Right ventricle myocardium inferior (tissue), 1 donor: ENCODE measurements at places on chromosomes 1 and 21.

DNA sequence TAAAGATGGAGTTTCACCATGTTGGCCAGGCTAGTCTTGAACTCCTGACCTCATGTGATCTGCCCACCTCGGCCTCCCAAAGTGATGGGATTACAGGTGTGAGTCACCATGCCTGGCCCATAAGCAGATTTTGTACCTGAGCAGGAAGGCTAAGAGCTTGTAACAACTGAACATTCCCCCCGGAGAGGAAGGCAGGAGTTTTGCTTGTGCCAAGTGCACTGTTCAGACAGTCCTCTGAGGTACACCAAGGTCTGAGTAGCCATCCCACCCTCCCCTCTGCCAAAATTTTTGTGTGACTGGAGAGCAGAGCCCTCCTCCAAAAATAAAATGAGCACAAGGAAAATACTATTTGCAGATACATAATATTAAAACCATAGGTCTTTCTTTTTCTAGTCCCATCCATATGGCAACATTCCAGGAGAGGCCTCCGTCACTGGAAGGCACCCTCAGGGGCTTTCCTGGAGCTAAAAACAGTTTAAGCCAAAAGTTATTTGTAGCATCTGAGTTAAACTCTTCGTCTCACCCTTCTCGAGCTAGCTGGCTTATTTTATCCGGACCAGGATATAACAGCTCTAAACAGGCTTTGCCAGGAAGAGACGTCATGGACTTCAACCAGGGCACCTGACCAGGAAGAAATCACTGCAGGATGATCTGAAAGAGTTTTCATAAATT is 27.2 kb downstream of the CAPN2 start:
- no peak for DNase-seq

- DNase-seq = no peak
Measured at GRCh38 chr1:210412240-210412639, 83.5 kb downstream of the HHAT start.

DNA sequence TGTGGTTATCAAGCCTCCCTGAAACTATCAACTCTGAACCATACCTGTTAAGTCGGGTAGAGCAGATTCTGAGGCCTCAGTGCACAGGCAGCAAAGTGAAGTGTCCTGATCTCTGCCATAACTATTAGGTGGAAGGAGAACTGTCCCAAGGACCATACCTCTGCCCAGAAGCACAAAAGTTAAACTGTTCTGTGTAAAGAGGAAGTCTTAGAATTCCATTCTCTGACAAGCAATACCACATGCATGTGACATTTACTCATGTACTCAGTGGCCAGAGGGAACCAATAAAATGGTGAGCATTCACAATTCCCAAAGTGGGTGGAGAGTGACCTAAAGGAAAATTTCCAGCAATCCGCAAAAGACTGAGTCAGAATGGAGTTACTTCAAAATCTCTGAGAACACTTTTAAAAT is 61.0 kb downstream of the TOR3A start:
- DNase-seq = no peak

DNA sequence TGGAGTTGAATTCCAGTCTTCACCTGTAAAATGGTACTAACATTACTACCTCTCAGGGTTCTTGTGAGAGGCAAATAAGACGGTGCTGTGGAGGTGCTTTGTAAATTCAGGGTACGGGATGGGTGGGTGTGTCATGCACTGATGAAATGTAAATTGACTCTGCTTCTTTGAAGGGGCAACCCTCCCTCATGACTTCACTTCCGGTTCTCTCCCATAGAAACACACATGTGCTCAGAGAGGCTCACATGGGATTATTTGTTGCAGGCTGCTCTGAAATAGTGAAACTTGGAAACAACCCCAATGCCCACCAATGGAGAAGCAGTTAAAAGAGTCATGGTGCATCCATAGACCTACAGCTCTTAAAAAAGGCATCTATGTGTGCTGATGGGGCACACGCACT is 44.9 kb upstream of the SCMH1 start:
- no peak for DNase-seq

DNA sequence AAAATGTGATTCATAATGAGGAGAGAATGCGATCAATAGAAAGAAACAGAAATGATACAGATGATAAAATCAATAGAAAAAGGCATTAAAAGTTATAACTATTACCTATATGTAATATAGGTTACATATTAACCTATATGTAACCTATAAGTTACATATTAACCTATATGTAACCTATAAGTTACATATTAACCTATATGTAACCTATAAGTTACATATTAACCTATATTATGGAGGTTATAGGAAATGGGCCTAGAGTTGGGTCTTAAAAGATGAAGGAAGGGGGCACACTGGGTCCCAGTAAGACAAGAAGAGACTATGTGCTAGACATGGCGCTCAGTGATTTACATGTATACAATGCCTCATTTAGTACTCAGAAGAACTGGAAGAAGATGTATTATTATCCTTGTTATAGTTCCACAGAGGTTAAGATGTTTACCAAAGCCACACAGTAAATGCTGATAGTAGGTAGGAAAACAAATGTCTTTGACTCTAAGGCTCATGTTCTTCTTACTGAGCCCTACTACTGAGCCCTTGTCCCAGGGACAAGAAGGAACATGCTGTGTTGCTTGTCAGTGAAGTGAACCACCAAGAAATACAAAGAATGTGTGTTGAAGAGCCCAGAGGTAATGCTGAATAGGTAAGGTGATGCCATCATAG is 444.6 kb upstream of the PLXNA2 start:
- no peak for DNase-seq

DNA sequence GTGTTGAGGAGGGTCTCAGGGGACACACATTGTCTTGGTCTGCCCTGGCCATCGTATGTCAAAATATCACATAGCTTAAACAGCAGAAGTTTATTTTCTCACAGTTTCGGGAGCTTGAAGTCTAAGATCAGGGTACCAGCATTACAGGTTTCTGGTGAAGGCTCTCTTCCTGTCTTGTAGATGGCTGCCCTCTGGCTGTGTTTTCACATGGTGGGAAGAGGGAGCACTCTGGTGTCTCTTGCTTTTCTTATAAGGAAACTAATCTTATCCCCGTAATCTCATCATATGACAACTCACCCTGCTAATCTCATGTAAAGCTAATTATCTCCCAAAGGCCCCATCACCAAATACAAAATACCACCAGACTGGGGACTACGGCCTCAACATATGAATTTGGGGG is 246.9 kb upstream of the ST6GALNAC5 start:
- DNase-seq = no peak

DNA sequence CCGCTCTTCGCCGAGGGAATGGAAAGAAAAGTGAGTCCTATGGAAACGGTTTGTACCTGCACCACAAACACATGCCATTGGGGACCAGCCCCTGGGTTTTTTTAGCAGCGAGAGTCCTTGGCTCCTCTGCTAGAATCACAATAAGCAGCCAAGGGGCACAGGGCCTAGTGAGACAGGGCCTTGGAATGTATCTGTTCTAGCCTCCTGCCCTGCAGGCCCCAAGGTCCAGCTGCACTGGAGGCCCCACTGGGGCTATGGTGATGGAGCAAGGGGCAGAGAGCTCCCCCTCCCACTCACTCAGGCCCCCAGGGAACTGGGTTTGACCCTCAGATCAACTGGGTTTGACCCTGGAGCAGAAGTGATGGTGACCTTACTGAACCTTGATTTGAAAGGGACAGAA is 14.4 kb downstream of the SHISA4 start:
- DNase-seq = no peak

DNA sequence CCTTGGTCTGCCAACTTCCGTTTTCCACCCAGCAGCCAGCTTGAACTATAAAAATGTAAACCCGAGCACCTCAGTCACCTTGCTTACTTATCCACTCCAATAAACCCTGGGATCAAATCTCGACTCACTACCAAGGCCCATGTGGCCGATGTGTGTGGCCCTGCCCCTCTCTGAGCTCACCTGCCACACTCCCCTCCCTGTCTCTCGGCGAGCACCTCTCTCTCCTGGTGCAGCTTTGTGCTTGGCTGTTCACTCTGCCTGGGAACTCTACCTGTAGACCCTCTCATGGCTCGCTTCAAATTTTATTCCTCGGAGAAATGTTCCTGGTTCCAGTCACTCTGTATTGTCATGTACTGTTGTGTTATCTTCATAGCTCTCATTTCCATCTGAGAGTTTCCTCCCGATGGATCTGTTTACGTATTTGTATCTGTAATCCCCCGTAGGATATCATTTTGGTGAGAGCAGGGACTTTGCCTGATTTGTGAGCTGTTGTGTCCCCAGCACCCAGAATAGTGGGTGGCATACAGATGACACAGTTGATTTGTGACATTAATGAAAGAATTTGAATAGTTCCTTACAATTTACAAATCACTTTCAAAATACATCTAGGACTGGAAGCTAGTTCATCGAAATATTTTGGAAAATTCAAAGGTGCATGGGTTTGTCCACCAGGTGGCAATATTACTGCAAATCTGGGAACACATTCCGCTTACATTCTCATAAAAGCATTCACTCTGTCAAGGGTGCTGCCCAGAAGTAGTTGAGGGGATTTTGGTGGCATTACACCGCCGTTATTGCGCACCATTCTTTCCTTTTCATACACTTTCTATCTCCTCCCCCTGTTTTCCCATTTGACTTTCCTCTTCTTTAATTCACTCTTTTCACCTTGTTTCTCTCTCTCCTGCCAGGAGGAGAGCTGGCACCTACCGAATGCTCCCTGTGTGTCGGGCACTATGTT is 95.3 kb downstream of the ABCA4 start:
- DNase-seq = no peak

- DNase-seq = no peak
Measured at GRCh38 chr1:100234432-100234831, 15.2 kb downstream of the DBT start.

DNA sequence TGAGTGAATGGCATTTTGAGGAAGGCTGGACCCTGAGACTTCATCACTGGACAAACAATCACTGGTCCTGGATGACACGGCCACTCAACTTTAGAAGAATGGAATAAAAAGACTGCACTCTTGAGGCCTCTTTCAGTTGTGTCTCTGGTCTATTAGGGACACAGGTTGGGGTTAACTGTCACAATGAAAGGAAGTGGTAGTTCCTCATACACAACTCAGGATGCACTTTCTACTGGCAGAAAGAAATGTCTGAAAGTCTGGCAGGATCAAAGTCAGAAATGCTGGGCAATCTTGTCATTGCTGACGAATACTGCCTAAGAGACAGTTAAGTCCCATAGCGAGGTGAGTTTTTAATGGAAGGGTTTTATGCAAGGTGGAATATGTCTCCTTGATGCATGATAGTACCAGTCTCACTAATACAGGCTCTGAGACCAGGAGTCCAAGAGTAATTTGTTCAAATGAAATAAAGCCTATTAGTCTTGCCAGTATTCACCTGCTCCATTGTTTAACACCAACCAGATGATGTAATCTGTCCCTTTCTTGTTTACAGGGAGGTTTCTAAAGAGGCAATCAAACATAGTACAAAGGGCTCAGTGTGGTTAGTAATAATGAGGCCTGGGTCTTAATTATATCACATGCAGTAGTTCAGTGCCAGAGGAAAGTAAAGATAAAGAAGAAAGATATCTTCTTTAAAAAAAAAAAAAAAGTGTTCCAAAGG is 11.2 kb upstream of the RRP15 start:
- DNase-seq = no peak

GRCh38 chr1:223216074-223216473 is 73.0 kb upstream of the TLR5 start:
- no peak for DNase-seq

- DNase-seq = no peak
Measured at GRCh38 chr1:2313651-2314261, 77.6 kb downstream of the MORN1 start.

GRCh38 chr1:85568660-85569059 is 11.9 kb upstream of the CCN1 start:
- DNase-seq = no peak

DNA sequence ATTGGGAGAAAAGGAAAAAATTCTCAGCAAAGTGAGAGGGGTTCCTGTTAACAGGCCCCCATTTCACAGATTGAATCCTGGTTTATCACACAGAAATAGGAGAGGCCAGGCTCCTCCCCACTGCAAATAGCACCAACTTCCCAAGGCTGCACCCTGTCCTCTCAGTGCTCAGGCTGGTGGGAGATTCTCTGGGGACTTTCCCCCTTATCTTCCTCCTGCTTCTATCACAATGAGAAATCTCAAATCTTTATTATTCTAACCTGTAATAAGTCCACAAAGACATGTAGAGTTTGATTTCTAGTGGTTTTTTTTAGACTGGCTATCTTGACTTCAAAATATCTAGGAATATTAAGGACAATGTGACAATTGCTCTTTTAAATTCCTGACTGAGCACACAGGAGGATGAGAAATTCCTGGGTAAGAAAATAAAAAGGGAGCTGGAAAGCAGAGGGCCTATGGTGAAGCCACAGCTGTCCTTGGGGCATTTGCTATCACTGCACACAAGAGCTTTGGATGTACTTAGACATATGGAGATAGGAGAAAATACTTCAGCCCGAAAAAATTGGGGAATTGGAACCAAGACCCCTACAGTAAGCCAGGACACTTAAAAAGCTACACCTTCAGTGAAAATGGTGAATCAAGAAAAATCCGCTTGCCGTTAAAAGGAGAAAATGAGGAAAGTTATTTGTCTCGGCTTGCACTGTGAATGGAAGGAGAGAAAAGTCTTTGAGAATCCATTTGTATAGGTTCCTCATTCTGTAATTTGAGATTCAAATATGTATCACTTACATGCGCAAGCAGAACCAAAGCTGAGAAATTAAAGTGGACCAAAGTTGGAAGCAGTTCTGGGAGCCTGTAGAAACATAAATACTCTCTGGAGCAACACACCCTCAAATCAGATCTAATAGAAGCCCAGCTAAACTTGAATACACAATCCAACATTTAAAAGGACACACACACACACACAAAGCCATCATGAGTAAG is 65.9 kb upstream of the C1orf105 start:
- no peak for DNase-seq

GRCh38 chr1:172753964-172754363 is 95.1 kb downstream of the FASLG start:
- no peak for DNase-seq

GRCh38 chr1:94876362-94876761 is 50.5 kb downstream of the CNN3 start:
- DNase-seq = no peak

DNA sequence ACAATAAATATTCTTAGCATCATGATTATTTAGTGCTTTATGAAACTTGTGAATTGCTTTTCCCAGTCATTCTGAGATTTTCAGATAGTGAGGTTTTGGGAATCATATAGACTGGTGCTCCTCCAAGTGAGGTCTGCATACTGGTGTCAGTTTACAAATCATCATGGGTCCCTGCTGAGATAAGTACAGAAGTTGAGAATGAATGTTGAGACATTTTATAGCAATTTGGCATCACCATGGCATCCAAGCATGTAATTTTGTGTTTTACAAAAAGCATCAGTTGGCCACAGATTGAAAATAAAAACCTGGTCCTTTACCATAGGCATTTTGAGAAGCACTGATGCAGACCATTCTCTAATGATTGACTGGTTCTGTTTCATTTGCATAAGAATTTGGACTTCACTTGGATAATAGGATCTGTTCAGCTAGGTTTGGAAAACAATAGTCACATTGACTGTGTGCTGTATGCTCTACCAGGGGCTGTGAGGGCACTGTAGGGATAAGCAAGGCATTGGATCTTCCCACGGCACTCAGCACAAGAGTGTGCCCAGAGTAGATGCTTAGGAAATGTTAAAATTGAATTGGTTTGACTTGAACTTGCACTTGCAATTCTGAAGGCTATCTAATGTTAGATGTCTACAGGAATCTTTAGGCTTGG is 79.0 kb upstream of the JUN start:
- no peak for DNase-seq
